LHCN-M2 (cell line): ENCODE measurements at places on chromosomes 2 and 18. TPM values are rescaled to one million over a fixed set of nuclear protein-coding genes. Genes with fewer than 3 reads are reported as not detected.
A peak's percentile ranks its signal among the peaks of the same experiment; 100 is the strongest.

- no peak for DNase-seq
Observed at GRCh38 chr2:171307560-171307959, 126.2 kb downstream of the METTL8 start.

- peak; percentile 90 for DNase-seq
Observed at GRCh38 chr2:199977984-199978415, 22.6 kb downstream of the MAIP1 start.

DNA sequence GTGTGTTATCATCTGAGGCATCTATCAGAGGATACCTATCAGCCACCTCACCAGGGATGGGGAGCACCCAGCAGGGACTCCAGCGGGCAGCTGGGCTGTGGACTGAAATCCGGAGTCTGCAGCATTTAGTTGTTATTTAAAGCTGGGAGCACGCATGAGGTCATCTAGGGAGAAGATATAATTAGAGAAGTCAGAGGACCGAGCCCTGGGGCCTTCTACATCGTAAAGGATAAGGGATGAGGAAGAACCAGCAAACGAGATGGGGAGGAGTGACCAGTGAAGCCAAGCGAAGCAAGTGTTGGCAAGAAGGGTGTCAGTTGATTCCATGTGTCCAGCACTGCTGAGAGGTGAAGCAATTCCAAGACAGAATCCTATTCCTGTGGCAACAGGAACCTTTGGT is 70.3 kb downstream of the STEAP3 start:
- no peak for DNase-seq

DNA sequence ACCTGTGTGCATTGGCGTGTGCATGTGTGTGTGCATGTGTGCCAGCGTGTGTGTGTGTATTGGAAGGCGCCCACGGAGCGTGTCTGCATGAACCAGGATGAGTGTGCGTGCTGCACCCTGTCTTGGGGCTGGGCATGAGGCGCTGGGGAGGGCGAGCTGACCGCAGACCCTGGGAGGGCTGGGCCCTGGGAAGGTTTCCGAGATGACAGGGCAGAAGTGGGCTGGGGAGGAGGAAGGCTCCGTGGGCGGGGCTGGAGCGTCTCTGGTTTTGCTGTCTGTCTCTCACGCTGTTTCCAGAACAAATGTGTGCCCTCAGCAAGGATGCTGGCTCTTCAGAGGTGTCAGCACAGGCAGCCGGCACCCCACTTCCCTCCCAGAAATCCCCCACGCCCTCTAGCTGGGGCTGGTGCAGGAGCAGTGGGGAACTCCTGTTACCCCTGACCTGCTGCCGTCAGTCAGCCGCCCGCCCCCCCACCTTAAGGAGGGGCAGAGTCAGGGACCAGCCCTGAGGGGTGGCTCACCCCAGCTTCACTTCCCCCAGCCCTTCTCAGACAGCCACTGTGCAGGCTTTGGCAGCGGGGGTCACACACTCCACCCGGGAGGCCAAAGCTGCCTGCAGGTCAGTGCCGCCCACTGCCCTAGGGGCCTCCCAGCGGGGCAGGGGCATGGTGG is at the start of gene GPR35:
Gene GPR35, plus strand, starts transcription at position 531 of the 672 bp plus-strand sequence. CDS start 4,473 bp downstream, outside the sequence.
- DNase-seq: peak; percentile 49

- DNase-seq: no peak
Observed at GRCh38 chr18:79410731-79411613, 15.2 kb downstream of the NFATC1 start.

DNA sequence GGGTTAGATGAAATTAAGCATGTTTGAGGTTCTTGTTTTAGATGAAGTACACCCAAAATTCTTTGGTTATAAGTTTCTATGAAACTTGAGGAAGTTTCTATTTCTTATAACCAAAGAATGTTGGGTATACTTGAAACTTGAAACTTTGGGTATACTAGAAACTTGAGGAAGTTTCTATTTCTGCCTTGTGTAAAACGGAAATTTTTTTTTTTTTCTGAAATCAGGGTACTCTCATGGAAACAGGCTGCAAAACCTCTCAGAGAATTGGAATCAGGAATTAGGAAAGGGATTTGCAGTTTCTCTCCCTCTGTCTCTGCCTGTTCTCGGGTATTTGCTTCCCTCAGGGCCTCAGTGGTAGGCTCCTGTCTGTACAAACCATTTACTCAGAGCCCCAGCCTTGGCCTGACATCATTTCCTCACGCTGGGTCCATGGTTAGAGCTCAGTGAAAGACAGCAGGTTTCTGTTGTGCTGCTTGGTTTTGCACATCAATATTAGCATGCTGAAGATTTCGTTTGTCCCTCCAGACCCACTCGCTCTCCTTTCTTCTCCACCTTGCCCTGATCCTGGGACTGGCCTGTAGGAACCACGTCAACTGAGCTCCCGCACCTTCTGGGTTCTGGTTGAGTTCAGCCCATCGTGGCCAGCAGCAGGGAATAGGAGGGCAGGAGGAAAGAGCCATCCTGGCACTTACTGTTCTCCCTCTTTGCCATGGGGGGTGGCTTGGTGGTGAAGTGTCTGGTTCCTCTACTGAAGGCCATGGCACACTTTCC is 106.4 kb downstream of the POLR1A start:
- peak; percentile 45 for DNase-seq

DNA sequence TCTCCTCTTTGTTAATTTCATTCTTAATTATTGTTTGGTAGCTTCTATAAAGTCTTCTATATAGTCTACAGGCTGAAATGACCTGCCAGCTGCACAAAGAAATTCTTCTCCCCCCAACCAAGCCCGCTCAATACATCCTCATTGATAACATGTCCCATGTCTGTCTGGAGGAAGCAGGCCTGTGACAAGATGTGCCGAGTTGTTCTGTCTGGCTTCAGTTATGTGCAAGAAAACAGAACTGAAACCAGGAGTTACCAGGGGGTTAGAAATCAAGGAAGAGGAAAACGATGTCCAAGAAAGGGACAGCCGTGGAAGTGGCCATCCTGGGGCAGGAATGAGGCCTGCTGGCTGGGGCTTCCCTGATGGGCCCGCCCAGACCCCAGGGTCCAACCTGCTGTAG is 57.6 kb downstream of the MTCL1 start:
- no peak for DNase-seq

- no peak for DNase-seq
Observed at GRCh38 chr2:35794796-35795450, 560.7 kb upstream of the CRIM1 start.

GRCh38 chr2:160632084-160632975 is 138.7 kb upstream of the RBMS1 start:
- DNase-seq: no peak

DNA sequence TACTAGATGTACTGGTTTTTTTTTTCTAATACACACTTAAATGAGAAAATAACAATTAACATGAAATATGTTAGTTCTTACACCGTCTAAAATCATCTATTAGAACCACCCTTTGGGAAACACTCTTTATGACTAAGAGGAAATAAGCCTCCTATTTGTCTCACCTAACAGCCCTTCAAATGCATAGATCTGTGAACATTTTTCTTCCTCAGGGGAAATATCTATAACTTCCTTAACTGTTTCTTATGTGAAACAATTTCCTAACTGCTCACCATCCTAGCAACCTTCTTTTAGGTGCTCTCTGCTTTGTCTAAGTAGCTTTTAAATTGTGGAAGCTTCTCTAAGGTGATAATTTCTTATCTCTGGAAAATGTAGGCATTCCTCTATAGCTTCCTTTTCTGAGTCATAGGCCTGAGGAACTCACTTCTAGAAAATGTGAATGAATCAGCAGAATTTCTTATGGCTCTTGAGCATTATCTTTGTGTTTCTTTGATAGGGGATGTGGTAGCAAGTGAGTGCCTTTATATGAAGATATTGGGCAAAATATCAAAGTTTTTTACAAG is 56.1 kb downstream of the CNTNAP5 start:
- no peak for DNase-seq

DNA sequence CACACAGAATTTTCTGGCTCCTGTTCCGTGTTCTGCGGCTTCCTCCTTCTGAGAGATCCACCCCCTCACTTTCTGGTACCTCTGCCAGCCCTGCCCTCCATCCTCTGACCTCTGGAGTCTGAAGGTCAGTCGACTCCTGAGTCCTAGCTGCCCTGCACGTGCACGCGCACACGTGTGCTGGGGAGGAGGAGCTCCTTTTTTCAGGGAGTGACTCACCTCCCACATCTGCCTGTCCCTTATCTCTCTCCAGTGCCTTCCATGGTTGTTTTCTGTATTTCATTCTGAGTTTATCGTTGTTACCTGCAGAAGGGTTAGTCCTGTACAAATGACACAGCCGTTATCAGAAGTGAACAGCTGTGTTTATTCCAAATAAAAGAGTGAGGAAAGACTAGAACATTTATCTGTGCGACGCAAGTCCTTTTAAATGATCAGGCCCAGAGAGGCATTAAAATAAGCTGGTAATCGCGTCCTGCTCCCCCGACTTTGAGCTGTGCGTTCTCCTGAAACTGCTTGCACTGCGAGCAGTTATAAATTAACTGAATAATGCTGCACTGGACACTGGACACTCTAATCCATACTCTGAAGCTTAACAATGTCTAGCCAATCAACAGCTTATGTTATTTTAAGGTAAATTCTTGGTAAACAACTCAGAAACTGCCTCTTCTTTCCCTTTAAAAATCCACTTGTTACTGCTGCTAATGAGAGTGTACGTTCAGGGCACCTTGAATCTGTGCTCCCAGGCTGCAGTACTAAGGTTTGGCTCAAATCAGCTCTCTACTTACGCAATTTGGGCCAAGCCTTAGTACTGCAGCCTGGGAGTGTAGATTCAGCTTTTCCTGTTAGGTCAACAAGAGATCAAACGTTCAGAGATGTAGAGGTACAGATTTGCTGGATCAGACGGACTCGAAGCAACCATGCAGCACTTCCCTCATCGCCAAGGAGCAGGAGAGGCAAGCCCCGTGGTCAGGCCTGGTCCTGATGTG is 72.5 kb downstream of the GALR1 start:
- DNase-seq: no peak

Gene KCNJ3
- total RNA-seq: under 0.01 TPM in 1 of 2 replicates, not detected in the other

Gene LRP1B
- under 0.01 and 0.11 TPM in 2 replicates for total RNA-seq

Gene PAX8
- 2.3 and 4.2 TPM in 2 replicates for total RNA-seq

Gene PLEKHH2
- 1.1 and 2.8 TPM in 2 replicates for total RNA-seq

Gene CACNB4
- total RNA-seq: 0.11 and 0.32 TPM in 2 replicates

Gene EMX1
- total RNA-seq: not detected in 2 replicates

Gene DSC2
- not detected in 2 replicates for total RNA-seq
